ENCODE measurements at places on chromosomes 7 and 10. TPM values are rescaled to one million over a fixed set of nuclear protein-coding genes. Genes with fewer than 3 reads are reported as not detected.

Gene ZNF853
- 3.5 TPM for total RNA-seq

- H3K27me3 ChIP-seq, result no peaks in the 10 kb centered on the region
- H3K36me3 ChIP-seq, result no peaks in the 10 kb centered on the region
- no peak overlapping the region for H3K27ac ChIP-seq
- no peak for DNase-seq
- peaks cover 6% of the 10 kb centered on the region for H3K4me1 ChIP-seq
- no peak overlapping the region for H3K4me3 ChIP-seq
Measured at GRCh38 chr7:78018641-78019446, 220.3 kb downstream of the PHTF2 start.

GRCh38 chr7:108805808-108806397 lies 236.2 kb downstream of the DNAJB9 start:
- DNase-seq, result no peak
- no peaks in the 10 kb centered on the region for H3K27me3 ChIP-seq
- no peaks in the 10 kb centered on the region for H3K36me3 ChIP-seq
- H3K27ac ChIP-seq, result no peak overlapping the region

GRCh38 chr10:69914398-69915214 lies 112.9 kb downstream of the COL13A1 start:
- no peaks in the 10 kb centered on the region for H3K4me1 ChIP-seq
- DNase-seq, result peak; percentile 25
- no peaks in the 10 kb centered on the region for H3K36me3 ChIP-seq
- H3K27me3 ChIP-seq, result no peaks in the 10 kb centered on the region

DNA sequence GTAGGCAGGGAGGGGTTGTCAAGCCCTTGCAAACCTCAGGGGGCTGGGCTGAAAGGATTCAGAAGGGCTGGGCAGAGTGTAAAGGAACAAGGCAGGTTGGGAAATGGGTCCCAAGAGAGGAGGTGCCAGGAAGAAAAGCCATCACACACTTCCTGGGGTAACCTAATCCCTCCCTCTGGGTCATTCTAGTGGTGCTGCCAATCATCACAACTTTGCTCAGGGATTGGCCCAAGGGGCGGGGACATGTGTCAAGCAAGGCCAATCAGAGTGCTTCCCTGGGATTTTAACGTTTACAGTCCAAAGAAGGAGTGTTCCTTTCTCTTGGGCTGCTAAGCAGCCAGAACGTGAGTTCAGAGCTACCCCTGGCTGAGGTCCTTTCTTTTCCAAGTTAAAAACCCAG lies 57.1 kb upstream of the NPTX2 start:
- H3K27ac ChIP-seq, result no peak overlapping the region
- no peaks in the 10 kb centered on the region for H3K4me1 ChIP-seq
- no peaks in the 10 kb centered on the region for H3K27me3 ChIP-seq
- no peak overlapping the region for H3K4me3 ChIP-seq
- H3K36me3 ChIP-seq, result no peaks in the 10 kb centered on the region

- no peaks in the 10 kb centered on the region for H3K4me1 ChIP-seq
- no peak for DNase-seq
- no peak overlapping the region for H3K4me3 ChIP-seq
Measured at GRCh38 chr10:72176701-72177100, 39.1 kb upstream of the ANAPC16 start.

DNA sequence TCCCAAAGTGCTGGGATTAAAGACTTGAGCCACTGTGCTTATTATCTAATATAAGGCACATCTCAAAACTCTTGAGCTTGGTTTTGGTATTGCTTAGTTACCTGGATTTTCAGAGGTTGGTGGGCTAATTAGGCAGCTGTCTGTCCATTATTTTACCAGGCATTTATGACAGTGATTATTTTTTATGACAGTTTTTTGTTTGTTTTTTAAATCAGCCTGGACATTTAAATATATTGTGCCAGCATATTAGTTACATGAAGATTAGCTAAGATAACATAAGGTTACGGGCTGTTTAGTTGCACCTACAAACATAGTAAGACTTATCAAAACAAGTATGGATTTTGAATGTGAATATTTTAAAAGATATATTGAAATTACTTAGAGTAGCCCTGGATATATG lies 2.6 kb upstream of the ZRANB1 start:
- H3K4me1 ChIP-seq, result peaks cover 27% of the 10 kb centered on the region
- no peak for DNase-seq

GRCh38 chr10:126101736-126102135 lies 205.4 kb downstream of the FANK1 start:
- H3K27ac ChIP-seq, result no peak overlapping the region
- H3K27me3 ChIP-seq, result no peaks in the 10 kb centered on the region
- H3K4me3 ChIP-seq, result no peak overlapping the region
- no peak for DNase-seq
- no peaks in the 10 kb centered on the region for H3K36me3 ChIP-seq

GRCh38 chr10:7188456-7189050 lies 222.3 kb downstream of the SFMBT2 start:
- no peaks in the 10 kb centered on the region for H3K27me3 ChIP-seq
- H3K36me3 ChIP-seq, result peaks cover 10% of the 10 kb centered on the region
- no peak for DNase-seq

DNA sequence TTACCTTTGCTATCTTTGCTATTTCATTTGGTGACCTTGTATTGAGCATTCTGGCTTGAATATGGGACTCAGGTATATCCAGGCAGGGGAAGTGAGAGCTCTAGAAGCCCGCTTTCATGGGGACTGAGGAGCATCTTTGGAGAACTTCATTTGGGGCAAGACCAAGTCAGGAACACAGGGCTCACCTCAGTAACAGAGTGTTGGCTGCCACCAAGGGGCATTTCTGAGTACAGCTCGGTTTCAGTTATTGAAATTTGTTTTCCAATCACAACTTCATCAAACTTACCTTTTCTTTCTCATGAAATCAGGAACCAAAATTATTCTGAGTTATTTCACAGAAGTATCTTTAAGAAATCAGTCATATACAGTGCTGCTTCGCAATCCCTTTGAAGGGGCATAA lies 337.2 kb downstream of the C7orf25 start:
- no peaks in the 10 kb centered on the region for H3K36me3 ChIP-seq
- no peak overlapping the region for H3K27ac ChIP-seq
- H3K4me1 ChIP-seq, result no peaks in the 10 kb centered on the region
- DNase-seq, result no peak
- no peak overlapping the region for H3K4me3 ChIP-seq

Gene TDRD1
- 0.13 TPM for total RNA-seq

DNA sequence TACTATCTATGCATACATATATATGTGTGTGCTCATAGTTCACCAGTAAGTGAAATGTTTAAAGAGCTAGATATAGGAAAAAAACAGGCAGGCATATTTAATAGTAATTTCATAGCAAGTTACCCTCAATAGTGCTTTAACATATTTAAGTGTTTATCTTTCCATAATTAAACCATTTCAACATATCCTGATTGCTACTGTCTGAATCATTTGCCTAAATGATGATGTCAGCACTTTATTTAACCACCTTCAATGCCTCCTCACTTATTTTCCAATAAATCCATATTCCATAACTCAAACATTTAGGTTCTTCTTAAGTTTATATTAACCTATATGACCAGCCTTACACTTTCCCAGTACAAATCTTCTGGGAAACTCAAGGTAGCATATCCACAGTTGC lies 601.1 kb downstream of the ARL4A start:
- H3K4me3 ChIP-seq, result no peak overlapping the region
- H3K27ac ChIP-seq, result no peak overlapping the region
- H3K4me1 ChIP-seq, result no peaks in the 10 kb centered on the region
- no peak for DNase-seq
- H3K36me3 ChIP-seq, result no peaks in the 10 kb centered on the region
- H3K27me3 ChIP-seq, result no peaks in the 10 kb centered on the region

GRCh38 chr7:22627136-22627535 lies 99.9 kb upstream of the IL6 start:
- no peaks in the 10 kb centered on the region for H3K36me3 ChIP-seq
- H3K27me3 ChIP-seq, result no peaks in the 10 kb centered on the region
- no peaks in the 10 kb centered on the region for H3K4me1 ChIP-seq
- DNase-seq, result no peak

Gene CCDC172
- total RNA-seq, result not detected

- DNase-seq, result no peak
- no peaks in the 10 kb centered on the region for H3K27me3 ChIP-seq
- no peak overlapping the region for H3K27ac ChIP-seq
Measured at GRCh38 chr7:573933-574381, 54.3 kb upstream of the PDGFA start.

Gene A1CF
- not detected for total RNA-seq

DNA sequence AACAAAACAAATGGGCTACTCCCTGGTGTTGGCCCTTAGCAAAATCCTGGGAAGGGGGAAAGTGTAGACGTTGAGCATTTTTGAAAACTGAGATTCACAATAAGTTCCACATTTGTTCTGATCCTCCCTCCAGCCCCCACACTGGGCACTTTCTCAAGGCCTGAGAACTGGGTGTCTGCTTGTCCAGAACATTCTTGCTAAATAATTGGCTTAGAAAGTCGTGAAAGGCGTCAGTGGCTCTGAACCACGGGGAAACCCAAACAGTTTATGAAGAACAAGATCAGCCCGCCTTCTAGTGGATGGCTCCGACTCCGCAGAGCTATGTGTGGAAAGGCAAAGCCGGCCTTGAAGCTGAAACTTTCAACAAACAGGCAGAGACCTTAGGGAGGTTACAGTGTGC lies 370.1 kb downstream of the PRPF18 start:
- H3K27me3 ChIP-seq, result no peaks in the 10 kb centered on the region
- no peaks in the 10 kb centered on the region for H3K36me3 ChIP-seq
- H3K4me1 ChIP-seq, result no peaks in the 10 kb centered on the region
- no peak for DNase-seq
- no peak overlapping the region for H3K27ac ChIP-seq
- no peak overlapping the region for H3K4me3 ChIP-seq

DNA sequence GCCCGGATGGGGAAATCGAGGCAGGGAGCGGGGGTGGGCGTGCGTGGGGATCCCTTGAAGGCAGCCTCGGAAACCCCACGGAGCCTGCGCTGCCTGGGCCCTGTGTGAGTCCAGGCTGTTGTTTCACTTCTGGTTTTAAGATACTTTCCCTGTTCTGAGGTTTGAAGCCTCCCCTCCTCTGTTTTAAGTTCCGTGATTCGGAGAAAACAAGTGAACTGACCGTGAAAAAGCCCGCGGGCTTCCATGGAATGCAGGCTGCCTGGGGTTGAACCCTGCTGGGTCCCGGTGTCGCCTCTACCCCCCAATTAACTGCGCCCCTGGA lies 401 bp downstream of the LRRC27 start:
- H3K4me1 ChIP-seq, result peaks cover 29% of the 10 kb centered on the region
- H3K36me3 ChIP-seq, result no peaks in the 10 kb centered on the region
- H3K27me3 ChIP-seq, result no peaks in the 10 kb centered on the region
- H3K4me3 ChIP-seq, result peak overlapping the region; percentile 79

Gene GARIN1A
- total RNA-seq, result 0.61 TPM

Gene IKZF1
- total RNA-seq, result 225 TPM

GRCh38 chr7:21542891-21543527 lies at the start of gene DNAH11:
Gene DNAH11, plus strand, starts transcription at chr7:21543039. Its CDS starts 207 bp downstream, at chr7:21543246.
- no peak within 1 kb of the TSS for H3K4me3 ChIP-seq
- H3K27me3 ChIP-seq, result peaks cover 6% of the 10 kb centered on the region
- DNase-seq, result no peak
- H3K4me1 ChIP-seq, result no peaks in the 10 kb centered on the region
- no peak within 1 kb of the TSS for H3K27ac ChIP-seq
- no peaks in the 10 kb centered on the region for H3K36me3 ChIP-seq

DNA sequence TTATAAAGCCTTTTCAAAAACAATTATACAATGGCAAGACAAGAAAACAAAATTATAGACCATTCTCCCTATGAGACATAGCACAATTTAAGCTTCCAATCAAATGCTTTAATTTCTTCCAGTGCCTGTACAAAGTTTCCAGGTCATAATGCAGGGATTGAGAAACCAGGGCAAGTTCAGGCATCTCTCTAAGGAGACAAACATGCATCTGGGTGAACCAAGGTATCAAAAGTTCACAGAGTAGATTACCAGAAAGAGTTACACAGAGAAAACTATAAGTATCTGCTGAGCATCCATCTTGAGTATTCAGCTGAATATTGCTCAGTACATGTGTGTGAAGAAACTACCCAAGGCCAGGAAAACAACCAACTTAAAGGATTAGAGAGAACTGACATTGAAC lies 89.1 kb downstream of the COL28A1 start:
- no peaks in the 10 kb centered on the region for H3K4me1 ChIP-seq
- H3K4me3 ChIP-seq, result no peak overlapping the region
- no peak for DNase-seq
- no peaks in the 10 kb centered on the region for H3K27me3 ChIP-seq
- H3K27ac ChIP-seq, result no peak overlapping the region

Gene LEP
- not detected for total RNA-seq

DNA sequence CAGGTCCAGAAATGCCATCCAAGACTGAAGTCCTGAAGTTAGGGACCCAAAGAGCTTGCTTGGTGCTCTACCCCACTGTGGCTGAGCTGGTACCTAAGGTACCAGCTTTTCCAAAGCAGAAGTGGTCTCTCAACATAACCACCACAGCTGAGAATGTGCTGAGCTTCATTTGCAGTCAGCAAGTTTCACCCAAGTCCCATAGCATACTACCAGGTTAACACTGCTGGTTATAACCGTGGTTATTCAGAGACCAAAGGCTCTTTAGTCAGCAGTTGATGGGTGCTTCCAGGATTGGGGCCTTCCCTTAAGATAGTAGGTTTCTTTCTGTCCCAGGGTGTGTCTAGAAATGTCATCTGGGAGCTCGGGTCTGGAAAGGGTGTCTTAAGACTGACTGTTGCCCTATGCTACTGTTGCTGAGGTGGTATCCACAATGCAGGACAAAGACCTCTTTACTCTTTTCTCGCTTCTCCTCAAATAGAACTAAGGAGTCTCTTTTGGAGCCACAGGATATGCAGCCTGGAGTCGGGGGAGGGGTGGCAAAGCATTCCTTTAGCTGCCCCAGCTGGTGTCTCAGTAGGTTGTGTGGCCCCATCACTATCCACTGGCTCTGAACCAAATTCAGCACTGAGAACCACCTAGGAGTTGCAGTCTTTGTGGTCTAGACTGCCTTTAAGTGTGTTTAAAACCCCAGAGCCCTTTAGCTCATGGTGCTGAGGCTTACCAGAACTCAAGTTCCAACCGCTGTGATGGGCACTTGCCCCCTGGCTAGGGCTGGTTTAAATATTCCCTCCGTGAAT lies 354.9 kb upstream of the SEMA3C start:
- H3K4me3 ChIP-seq, result no peak overlapping the region
- H3K27ac ChIP-seq, result no peak overlapping the region
- H3K36me3 ChIP-seq, result no peaks in the 10 kb centered on the region
- no peak for DNase-seq
- H3K4me1 ChIP-seq, result no peaks in the 10 kb centered on the region

GRCh38 chr7:11128498-11128897 lies 154.8 kb downstream of the PHF14 start:
- H3K27me3 ChIP-seq, result no peaks in the 10 kb centered on the region
- no peak overlapping the region for H3K4me3 ChIP-seq
- no peaks in the 10 kb centered on the region for H3K36me3 ChIP-seq

Gene PARG
- total RNA-seq, result 37.7 TPM

- H3K27me3 ChIP-seq, result no peaks in the 10 kb centered on the region
- H3K36me3 ChIP-seq, result no peaks in the 10 kb centered on the region
- H3K27ac ChIP-seq, result no peak overlapping the region
Measured at GRCh38 chr10:29598851-29599311, 35.9 kb downstream of the SVIL start.

DNA sequence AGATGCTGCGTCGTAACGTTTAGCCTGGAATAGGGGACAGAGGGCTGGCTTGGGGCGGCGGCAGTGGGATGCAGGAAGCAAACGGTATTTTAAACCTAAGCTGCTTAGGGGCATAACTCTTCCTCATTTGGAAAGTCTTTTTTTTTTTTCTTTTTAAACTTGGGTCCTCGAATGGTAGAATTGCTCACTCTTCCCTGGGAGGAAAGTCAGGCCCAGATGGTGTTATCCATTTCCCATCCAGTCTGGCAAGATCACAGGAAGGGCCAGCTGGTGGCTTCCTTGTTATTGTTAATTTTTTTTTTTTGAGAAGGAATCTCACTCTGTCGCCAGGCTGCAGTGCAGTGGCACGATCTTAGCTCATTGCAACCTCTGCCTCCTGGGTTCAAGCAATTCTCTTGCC lies 56.6 kb downstream of the TMEM209 start:
- no peaks in the 10 kb centered on the region for H3K36me3 ChIP-seq
- no peak for DNase-seq
- peaks cover 6% of the 10 kb centered on the region for H3K4me1 ChIP-seq
- H3K27ac ChIP-seq, result no peak overlapping the region
- no peak overlapping the region for H3K4me3 ChIP-seq

Data from CD8-positive, alpha-beta memory T cell (primary cell).